CD8-positive, alpha-beta memory T cell (primary cell): ENCODE measurements at places on chromosomes 11 and 22. TPM values are rescaled to one million over a fixed set of nuclear protein-coding genes. Genes with fewer than 3 reads are reported as not detected.

Gene UVRAG
- polyA plus RNA-seq, result 17.1 TPM

Gene CHEK2
- 5.2 TPM for polyA plus RNA-seq

Gene OR52I2
- not detected for polyA plus RNA-seq

Gene MYO18B
- 0.06 TPM for polyA plus RNA-seq

Gene C1QTNF4
- not detected for polyA plus RNA-seq

Gene GGA1
- 34.9 TPM for polyA plus RNA-seq

Gene CNGA4
- polyA plus RNA-seq, result not detected

Gene C1QTNF6
- 1.8 TPM for polyA plus RNA-seq

Gene BEST1
- 1.5 TPM for polyA plus RNA-seq

Gene KLHL35
- polyA plus RNA-seq, result 0.37 TPM

Gene POU2AF3
- polyA plus RNA-seq, result not detected

Gene BAIAP2L2
- not detected for polyA plus RNA-seq

Gene ZNF215
- polyA plus RNA-seq, result not detected

Gene OR5A1
- not detected for polyA plus RNA-seq

Gene ZP1
- 0.22 TPM for polyA plus RNA-seq

Gene TRIM34
- 13.5 TPM for polyA plus RNA-seq

Gene OR5B12
- not detected for polyA plus RNA-seq

Gene CTTN
- not detected for polyA plus RNA-seq

Gene NLRP10
- polyA plus RNA-seq, result not detected

Gene XKR3
- polyA plus RNA-seq, result not detected

Gene CASP5
- polyA plus RNA-seq, result not detected

Gene CARNS1
- 1.8 TPM for polyA plus RNA-seq

Gene NCF4
- polyA plus RNA-seq, result 6.6 TPM

Gene FUT4
- polyA plus RNA-seq, result 2.1 TPM

Gene AMBRA1
- polyA plus RNA-seq, result 13.6 TPM

Gene ADAMTS15
- not detected for polyA plus RNA-seq

Gene OR51I2
- not detected for polyA plus RNA-seq

Gene CSNK2A3
- polyA plus RNA-seq, result 1.1 TPM

Gene VPREB1
- polyA plus RNA-seq, result not detected

Gene EI24
- polyA plus RNA-seq, result 71.7 TPM

Gene RASL10A
- not detected for polyA plus RNA-seq

Gene KCNJ11
- 0.09 TPM for polyA plus RNA-seq

Gene OR8U1
- not detected for polyA plus RNA-seq

Gene NXPE2
- polyA plus RNA-seq, result not detected

Gene SLC35F2
- polyA plus RNA-seq, result 11.6 TPM

Gene MS4A15
- polyA plus RNA-seq, result not detected

Gene DTX4
- 0.98 TPM for polyA plus RNA-seq

Gene OR8G1
- not detected for polyA plus RNA-seq

Gene CNTF
- polyA plus RNA-seq, result not detected

Gene SCT
- polyA plus RNA-seq, result not detected

Gene HTR3A
- polyA plus RNA-seq, result not detected

Gene RAG1
- 0.35 TPM for polyA plus RNA-seq
